ENCODE measurements at places on chromosomes 1 and 21. TPM values are rescaled to one million over a fixed set of nuclear protein-coding genes. Genes with fewer than 3 reads are reported as not detected.

TGFB2 gene
- 17.2 TPM for total RNA-seq

TAS1R1 gene
- total RNA-seq, result not detected

DNA sequence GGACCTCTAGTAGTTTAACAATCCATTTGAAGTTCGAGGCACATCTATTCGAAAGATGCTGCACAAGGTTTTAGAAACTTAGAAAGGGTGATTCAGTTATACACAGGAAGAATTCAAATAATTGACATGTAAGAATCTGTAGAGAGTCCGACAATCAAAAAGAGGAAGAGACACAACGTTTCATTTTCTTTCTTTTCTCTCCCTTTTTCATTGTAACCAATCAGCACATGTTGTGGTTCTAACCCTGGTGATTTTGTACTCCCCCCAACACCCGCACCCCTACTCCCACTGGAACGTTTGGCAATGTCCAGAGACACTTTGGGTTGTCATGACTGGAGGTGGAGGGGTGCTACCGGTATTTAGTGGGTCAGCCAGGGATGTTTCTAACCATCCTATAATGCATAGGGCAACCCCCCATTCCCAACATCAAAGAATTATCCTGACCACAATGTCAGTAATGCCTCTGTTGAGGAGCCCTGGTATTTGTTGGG lies 4.9 kb downstream of the TGFB2 start:
- DNase-seq, result no peak

DNA sequence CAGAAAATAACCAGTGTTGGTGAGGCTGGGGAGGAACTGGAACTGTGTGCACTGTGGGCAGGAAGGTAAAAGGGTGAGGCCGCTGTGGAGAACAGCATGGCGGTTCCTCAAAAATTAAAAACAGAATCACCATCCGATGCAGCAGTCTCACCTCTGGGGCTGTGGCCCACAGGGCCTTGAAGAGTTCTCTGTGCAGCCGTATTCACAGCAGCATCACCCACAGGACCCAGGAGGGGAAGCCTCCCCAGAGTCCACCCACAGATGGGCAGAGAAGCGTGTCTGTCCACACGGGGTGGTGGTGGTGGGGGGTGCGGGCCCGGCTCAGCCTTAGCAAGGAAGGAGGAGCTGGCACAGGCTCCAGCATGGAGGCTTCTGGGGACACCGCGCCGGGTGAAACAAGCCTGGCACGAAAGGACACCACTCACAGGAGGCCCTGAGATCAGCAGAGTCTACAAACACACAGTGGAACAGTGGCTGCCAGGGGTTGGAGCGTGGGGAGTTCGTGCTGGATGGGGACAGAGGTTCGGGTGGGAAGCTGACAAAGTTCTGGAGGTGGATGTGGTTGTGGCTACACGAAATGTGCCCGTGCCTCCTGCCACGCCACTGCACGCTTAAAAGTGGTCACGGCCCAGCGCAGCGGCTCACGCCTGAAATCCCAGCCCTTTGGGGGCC lies 11.5 kb downstream of the MORN1 start:
- DNase-seq, result peak; percentile 74

ACADM gene
- 38.1 TPM for total RNA-seq

GRCh38 chr1:235954306-235955283 lies 87.9 kb upstream of the LYST start:
- DNase-seq, result no peak

- no peak for DNase-seq
These were observed 30.2 kb upstream of the C1orf105 start for GRCh38 chr1:172390301-172390682.

- DNase-seq, result no peak
These were observed 5.3 kb downstream of the GPR37L1 start for GRCh38 chr1:202127836-202128622.

DNA sequence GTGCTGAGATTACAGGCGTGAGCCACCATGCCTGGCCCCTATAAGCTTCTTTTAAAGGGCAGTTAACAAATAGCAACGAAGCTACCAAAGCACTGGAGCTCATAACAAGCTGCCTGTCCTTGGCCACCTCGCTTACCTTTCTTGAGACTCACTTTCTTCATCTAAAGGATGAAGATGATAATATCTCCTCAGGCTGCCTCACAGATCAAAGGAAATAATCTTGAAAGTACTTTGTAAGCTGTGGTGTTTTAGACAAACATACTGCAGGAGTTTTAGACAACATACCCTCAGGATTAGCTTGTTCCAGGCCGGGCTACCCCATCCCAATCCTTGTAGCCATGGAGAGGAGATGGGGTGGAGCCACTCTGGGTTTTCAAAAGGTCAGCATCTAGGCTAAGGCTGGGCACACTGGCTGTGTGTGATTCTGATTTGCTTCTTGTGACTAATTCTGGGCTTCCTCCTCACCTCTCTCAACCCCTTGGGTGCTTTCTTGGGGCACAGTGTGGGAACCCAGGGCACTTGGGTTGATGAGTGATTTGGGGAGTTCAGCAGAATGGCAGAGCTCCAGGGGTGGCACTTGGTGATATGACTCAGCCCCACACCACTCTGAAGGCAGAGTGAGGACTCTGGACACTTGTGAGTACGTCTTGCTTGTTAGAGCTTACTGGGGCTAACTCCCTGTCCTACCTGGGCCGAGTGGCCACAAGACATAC lies 5.2 kb downstream of the GPR25 start:
- no peak for DNase-seq

DNA sequence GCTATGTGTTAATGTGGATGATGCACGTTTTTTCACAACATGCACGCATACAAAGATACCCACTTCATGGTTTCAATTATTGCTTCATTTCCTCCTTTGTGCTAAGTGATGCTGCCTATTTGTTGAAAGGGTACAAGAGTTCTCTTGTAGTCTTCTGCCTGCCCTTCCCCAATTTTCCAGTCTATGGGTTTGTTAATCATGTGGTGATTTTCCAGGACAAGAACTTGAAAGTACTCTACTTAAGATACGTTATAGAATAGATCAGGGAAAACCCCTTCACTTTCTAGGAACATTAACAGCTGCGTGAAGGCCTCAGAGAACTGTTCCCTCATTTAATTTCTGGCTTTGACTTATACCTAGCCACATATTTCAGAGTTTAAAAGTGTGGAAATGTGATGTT lies 52.1 kb upstream of the SLC44A3 start:
- no peak for DNase-seq

KCNJ6 gene
- total RNA-seq, result not detected

GRCh38 chr21:28508126-28508525 lies 484.6 kb downstream of the LTN1 start:
- DNase-seq, result no peak

MRPL24 gene
- total RNA-seq, result 63.7 TPM

- DNase-seq, result no peak
These were observed 76.0 kb upstream of the PTGFRN start for GRCh38 chr1:116833718-116834117.

- no peak for DNase-seq
These were observed 25.2 kb upstream of the ABCG1 start for GRCh38 chr21:42193721-42194120.

DNA sequence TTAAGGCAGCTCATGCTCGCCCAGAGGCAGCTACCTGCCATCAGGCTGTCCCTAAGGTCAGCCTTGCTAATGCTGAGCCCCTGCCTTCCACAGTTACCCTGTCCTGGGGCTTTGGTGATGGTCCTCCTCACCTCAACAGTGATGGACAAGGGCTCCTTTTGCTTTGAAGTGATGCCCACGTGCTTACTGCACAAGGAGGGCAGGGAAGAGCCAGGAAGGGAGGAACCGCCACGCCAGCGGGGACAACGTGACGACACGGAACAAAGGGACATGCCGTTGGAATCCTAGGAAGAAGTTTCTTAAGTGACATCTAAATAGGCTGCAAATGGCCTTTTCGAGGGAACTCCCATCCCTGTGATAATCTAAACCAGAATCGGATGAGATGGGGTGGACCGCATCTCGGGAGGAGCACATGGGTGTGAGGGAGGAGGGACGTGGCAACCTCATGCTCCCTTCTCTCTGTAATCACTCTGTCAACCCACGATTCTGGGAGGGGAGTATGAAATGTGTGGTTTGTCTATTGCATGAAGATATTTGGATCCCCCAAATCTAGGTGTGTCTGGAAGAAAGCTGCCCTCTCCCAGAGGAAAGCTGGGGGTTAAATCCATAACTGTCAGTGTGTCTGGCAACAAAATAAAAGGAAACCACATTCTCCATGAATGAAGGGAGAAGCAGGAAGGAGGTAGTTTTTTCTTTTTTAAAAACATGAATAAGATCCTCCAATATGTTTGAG lies 110.9 kb upstream of the IRF2BP2 start:
- DNase-seq, result peak; percentile 87

DNA sequence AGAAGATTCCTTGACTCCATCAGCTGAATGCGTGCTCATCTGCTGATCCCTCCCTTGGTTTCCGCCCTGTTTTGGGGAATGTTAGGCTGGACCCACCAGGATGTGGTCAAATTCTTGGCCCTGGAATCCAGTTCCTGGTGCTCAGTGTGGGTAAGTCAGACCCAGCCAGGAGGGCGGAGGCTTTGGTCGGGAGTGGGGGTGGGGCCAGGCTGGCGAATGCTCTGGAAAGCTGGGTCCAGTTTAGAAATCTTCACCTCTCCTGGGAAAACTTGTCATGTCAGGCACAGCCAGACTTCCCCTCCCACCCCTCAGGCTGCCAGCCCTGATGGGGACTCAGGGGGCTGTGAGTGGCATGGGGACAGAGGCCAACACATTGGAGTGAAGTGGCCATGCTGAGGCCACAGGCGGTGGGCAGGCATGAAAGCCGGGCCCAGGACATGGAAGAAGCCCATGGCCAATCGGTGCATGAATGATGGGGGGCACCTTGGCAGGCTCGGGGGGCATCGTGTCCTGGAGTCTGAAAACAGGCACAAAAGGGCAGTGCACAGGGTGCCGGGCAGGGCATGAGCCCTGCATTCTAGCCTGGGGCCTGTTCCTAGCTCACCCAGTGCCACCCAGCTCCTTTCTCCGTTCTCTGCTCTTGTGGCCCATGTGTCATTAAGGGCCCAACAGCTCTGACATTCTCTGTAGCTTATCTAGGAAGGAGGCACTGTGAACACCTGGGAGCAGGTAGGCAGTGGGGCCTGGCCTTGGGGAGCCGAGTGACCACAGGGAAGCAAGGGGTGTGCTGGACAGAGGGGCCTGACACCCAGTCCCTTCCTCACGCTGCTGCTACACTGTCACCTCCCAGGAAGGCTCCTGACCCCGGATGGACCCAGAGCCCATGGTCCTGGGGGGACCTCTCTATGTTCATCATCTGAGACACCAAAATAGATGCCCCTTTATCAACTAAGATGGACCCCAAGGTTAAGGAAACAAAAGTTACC lies 14.6 kb upstream of the PADI1 start:
- DNase-seq, result peak; percentile 81

MYOM3 gene
- total RNA-seq, result 1.2 TPM

Measured in posterior vena cava (tissue), 2 donors.